ENCODE measurements at places on chromosomes 3 and 15.

DNA sequence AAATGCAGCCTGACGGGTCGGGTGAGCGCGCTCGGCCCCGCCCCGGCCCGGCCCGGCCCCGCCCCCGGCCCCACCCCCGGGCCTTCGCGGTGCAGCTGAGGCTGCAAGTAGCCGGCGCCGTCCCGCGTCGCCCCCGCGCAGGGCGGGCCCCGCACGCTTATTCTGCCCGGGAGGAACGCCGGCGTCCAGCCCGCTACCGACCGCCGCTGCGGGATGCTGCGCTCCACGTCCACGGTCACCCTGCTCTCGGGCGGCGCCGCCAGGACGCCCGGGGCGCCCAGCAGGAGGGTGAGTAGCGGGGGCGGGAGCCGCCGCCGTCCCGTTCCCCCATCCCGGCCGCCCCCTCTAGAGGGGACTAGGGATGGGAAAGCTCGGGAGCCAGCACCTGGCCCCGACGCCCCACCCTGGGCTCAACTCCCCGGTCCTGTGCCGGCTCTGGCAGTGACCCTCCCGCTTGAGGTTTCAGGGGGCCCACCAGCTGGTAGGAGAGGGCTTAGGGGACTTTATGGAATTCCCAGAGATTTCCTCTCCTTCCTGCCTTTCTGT, at the start of gene MYZAP:
MYZAP (plus strand) TSS at position 83 of the 546 bp plus-strand sequence; CDS start at position 214, 131 bp downstream.
- DNase-seq, result peak; percentile 63

GRCh38 chr3:190560013-190560895, 46.4 kb downstream of the IL1RAP start:
- DNase-seq, result no peak

GRCh38 chr15:67120009-67120838, 54.8 kb downstream of the SMAD3 start:
- DNase-seq, result no peak

DNA sequence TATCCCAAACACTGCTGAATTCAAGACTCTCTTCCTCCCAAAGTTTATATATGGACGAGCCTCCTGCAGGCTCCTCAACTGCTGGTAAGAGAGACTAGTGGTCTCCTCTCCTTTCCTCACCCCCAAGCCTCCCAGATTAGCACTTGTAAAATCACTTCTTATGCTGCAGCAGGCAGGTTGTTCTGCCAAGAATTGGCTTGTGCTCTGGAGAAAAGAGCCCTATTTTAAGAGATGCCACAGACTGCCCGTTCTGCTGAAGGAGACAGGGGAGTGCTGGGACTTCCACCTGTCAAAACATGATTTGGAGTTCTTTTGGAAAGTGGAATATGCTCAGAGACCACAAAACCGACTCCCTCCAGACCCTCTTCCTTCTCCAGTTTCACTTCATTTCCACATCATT, 230.9 kb upstream of the EIF1B start:
- DNase-seq, result no peak

GRCh38 chr3:12170207-12170606, 11.5 kb upstream of the TIMP4 start:
- no peak for DNase-seq

GRCh38 chr3:64530434-64531049, 157.3 kb downstream of the ADAMTS9 start:
- DNase-seq, result peak; percentile 26

DNA sequence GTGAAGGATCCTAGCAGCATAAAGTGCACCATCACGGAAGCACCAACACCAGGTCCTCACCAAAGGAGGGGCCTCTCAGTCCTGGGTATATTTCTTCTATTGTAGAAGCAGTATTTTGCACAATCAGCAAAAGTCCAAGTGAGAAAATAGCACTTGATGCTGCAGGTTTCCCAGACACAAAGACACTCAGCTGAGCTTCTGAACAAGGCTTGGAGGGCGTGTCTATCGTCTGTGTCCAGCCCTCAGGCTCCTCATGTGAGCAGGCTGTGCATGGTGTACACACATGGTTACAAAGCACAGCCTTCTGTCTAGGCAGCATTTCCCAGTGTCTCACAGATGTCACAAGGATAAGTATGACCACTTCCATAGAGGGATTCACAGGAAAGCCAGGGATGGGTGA, 98.3 kb upstream of the SPATA12 start:
- no peak for DNase-seq

DNA sequence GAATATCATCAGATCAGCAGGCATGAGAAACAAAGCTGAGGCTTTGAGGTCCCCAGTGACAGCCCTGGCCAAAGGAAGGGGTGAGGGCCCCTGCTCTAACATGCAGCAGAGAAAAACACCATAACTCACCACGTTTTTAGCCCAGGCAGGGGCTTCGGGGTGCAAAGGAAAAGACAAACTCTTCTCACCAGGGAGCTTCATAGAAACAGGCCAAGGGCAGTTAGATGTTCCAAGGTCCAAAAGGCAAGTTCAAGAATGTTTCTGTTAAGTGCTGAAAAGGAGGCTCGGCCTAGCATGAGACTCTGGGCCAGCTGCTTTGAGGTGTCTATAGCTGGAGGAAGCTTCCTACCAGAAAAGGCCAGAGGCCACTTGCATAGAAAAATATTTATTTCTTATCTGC, 608.4 kb upstream of the CFAP20DC start:
- no peak for DNase-seq

- no peak for DNase-seq
Measured at GRCh38 chr15:50187525-50187924, 5.5 kb downstream of the SLC27A2 start.

GRCh38 chr15:60798821-60799220, 319.9 kb upstream of the ICE2 start:
- DNase-seq, result peak; percentile 84

GRCh38 chr3:132641837-132642538, 17.6 kb downstream of the ACAD11 start:
- DNase-seq, result no peak

DNA sequence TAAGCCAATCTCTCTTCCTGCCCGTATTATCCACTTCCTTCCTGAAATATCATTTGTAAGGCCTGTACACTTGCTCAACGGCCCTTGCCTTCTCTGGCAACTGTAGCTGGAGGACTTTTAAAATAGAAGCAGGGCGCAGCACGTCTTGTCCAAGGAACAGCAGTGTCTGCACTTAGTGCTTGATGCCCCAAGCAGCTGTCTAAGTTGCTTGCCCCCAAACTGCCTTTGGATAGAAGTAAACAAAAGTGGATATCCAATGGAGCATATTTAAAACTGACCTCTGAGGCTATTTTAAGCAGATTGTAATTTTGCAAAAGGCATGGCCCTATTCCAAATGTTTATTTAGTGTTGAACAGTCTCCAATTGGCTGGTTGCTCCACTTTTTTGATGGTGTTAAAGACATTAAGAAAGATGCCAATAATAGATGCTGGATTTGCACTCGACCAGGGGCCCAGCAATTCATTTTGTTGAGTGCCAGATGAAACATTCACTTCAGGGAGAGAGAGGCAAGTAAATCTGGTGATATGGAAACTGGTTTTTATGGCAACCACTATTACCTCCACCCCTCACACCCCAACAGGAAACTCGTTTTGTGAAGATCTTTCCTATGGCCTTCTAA, 526.8 kb upstream of the TBL1XR1 start:
- DNase-seq, result no peak

- DNase-seq, result peak; percentile 37
Measured at GRCh38 chr3:195226900-195227447, 44.0 kb downstream of the XXYLT1 start.

DNA sequence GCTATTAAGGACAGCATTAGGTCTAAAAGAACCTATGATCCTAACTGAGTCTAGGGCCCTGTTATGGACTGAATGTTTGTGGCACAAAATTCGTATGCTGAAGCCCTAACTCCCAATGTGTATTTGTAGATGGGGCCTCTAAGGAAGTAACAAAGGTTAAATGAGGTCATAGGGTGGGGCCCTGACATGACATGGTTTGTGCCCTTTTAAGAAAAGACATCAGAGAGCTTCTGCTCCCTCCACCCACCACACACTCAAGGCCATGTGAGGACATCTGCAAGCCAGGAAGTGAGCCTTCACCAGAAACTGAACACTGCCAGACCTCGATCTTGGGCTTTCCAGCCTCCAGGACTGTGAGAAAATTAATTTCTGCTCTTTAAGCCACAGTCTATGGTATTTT, 49.2 kb downstream of the PHC3 start:
- peak; percentile 54 for DNase-seq

- DNase-seq, result no peak
Measured at GRCh38 chr15:87731630-87732029, 524.9 kb downstream of the NTRK3 start.

DNA sequence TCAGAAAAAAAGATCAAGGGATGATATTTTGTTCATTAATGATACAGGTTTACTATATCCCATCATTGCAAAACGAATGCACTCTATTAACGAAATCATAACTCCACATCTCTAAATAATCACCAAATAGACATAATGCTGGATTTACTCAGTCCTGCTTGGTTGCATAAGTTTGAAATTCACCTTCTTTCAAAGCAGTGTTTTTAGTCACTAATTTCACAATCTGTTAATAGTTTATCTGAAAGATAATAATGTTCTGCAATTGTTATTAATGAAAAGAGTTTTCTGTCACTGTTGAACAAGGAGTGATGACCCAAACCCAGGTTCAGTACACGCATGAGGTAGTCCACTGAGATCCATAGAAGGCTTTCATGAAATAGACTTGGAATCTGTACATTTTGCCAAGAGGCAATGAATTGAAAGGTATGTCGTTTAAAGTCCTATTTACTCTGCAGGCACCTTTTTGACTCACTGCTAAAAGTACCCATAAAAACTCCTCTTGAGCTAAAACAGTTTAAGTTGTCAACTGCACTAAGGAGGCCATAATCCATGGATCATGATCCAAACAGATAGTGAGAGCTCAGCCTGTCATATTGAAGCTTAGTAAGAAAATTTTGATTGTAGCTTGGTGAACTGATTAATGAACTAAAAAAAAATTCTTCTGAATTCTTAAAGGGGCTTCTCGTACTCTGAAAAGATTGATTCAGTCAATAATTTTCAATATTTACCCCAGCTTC, 75.6 kb upstream of the MBNL1 start:
- no peak for DNase-seq

GRCh38 chr3:187522293-187522692, 147.9 kb downstream of the SST start:
- no peak for DNase-seq

DNA sequence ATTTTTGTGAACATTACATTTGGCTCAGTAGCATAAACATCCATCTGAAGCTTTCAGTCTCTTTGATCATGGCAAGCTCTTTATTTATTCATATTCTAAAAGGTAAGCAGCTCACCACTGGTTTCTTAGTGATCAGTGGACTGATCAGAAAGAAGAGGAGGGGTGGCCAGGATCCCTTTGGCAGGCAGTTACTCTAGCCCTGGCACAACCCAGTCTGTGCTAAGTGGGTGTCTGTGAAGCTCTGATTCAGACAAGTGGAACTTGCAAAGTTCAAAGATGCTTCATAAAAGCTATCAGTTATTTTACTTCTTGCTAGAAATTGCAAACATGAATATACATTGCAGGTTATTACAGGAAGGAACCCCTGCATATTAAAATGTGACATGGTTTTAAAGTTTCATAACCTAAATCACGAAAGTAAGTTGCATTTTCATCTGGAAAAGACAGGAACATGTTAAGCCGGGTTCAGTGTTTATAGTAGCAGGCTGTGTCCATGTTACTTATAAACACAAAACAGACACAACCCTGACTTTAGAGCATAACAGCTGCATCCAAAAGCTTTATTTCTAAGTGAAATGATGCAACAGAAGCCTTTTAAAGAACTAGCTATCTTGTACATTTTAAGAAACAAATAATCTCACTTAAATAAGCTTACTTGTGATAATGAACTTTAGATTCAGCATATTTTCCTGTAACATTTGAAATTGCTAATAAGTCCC, 785.3 kb downstream of the MCTP2 start:
- DNase-seq, result no peak

- no peak for DNase-seq
Measured at GRCh38 chr3:138400651-138401070, 33.8 kb upstream of the ESYT3 start.

DNA sequence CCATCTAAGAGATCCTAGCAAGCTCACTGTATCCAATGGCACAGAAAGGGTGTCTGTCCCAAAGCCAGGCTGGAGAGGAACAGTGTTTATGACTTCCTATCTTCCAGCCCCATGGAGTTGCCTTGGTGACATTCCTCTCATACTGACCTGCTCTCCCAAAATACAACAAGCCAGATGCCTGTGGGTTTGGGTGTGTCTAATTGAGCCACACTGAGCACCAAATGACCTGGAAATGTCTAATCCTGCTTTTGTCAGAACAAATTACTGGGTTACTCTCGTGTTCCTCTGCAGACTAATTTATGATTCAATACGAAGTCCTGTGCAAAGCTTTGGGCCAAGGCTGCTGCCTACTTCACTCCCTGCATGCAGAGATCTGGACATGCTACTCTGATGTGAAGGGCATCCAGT, 98.1 kb upstream of the STRIT1 start:
- no peak for DNase-seq

- no peak for DNase-seq
Measured at GRCh38 chr15:35040339-35041255, 44.5 kb downstream of the NANOGP8 start.

- no peak for DNase-seq
Measured at GRCh38 chr3:53613125-53613524, 118.7 kb downstream of the CACNA1D start.

GRCh38 chr3:177144922-177145321, 52.4 kb downstream of the TBL1XR1 start:
- no peak for DNase-seq

DNA sequence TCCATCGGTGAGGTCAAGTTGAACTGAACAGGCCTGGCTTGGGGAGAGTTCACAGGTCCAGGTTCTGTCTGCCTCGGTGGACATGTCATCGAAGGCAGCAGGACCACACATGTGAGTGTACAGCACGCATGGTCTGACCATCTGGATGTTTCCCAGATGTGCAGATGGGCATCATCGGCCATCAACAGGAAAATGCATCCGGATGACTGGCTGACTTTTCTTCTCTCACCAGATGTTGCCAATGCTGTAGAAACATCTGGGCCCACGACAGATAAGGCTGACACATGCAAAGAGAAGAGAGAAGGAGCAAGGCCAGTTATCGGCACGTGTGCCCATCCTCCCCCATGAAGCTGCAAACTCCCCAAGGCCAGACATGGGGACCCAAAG, 45.1 kb downstream of the NOX5 start:
- DNase-seq, result no peak

DNA sequence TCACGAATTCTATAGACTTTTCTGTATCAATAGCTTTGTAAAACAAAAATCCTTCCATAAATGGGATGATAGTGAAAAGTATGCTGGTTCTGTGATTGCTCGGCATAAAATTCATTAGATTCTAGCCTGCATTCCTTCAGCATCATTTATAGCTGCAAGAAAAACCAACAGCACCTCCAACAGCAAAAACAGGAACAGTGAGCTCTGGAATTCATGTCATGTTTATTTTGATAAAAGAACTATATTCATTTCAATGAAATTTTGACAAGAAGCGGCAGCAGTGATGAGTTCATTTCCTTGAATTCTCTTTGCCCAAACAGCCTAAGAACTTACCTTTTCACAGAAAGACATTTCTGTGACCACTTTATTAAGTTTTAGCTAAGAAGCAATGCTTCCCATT, 515.2 kb upstream of the CCDC54 start:
- DNase-seq, result no peak

GRCh38 chr3:46889381-46890110, 12.0 kb downstream of the PTH1R start:
- no peak for DNase-seq
